ENCODE measurements at places on chromosomes 16 and 17.
A peak's percentile ranks its signal among the peaks of the same experiment; 100 is the strongest.

DNA sequence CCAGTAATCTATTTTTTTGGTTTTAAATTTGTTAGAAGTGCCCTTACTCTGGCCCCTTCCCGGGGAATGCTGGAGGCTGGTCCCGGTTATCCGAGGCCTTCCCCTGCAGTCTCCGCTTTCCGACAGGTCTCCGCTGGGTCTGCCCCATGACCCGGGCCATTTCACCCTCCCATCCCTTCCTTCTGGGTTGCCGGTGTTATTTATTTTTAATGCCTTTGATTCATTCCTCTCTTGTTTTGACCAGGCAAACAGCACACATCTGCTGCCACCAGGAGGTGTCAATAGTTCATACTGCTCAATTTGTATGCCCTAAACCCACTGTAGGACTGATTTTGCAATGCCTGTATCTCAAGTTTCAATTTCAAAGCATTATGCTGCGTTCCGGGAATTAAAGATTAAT, 113.2 kb upstream of the IRX5 start:
- no peak for DNase-seq

- DNase-seq = no peak
Observed at GRCh38 chr16:49473773-49474172, 100.2 kb downstream of the C16orf78 start.

DNA sequence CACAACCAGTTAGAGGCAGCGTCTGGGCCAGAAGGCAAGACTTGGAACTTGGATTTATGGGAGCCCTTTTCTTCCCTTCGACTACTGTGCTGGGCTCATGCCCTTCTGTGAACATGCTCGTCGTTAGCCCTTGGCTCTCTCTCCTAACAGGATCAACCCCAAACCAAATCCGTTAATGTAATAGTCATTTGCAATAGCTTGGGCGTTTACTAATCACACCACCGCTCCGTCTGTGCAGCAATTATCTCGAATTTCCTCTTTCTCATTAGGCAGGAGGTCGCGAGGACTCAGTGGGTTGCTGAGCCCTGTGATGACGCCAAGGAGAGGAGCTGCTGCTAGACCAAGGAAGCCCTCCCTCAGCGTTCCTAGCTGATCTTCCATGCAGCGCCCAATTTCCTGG, 114.7 kb downstream of the ENGASE start:
- no peak for DNase-seq

GRCh38 chr16:73025151-73025855, 22.6 kb downstream of the ZFHX3 start:
- DNase-seq = no peak

DNA sequence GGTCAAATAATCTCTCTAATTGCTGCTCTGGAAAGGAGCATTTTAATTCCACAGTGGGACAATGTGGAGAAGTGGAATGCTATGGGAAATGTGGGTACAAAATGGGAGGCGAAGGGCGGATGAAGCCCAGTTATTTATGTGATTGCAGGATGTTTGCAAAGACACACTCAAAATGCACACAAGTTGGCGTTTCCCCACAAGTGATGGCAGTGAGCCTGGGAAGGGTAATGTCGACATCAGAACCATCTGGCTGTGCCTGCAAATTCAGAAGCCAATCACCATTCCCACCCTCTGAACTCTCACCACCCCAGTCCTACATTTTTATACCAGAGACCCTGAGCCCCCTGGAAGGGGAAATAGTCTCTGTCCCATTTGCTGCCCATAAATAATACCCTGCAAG, 201.1 kb downstream of the SOX9 start:
- DNase-seq = no peak

- DNase-seq = peak; percentile 77
Observed at GRCh38 chr16:305916-306626, 23.1 kb downstream of the PDIA2 start.

DNA sequence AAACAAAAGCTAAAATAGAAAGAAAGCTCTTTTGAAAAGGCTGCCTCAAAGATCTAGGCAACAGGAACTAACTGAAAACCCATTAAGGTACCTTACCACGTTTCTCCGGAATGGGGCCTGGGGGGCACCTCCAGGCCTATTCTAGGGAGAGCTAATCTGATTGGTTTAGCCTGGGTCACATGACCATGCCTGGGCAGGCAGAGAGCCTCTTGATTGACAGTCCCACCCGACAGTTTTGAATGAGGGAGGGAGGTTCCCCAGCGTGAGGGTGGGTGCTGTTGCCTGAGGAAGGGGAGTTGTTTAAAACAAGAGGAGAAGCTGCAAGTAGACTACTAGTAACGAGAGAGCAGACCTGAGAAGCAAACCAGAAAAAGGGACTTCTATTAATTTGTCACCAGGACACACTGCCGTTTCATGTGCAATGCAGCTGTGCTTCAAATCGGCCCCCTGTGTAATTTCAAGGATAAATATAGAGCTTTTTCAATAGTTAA, 143.4 kb upstream of the HS3ST2 start:
- DNase-seq = no peak

DNA sequence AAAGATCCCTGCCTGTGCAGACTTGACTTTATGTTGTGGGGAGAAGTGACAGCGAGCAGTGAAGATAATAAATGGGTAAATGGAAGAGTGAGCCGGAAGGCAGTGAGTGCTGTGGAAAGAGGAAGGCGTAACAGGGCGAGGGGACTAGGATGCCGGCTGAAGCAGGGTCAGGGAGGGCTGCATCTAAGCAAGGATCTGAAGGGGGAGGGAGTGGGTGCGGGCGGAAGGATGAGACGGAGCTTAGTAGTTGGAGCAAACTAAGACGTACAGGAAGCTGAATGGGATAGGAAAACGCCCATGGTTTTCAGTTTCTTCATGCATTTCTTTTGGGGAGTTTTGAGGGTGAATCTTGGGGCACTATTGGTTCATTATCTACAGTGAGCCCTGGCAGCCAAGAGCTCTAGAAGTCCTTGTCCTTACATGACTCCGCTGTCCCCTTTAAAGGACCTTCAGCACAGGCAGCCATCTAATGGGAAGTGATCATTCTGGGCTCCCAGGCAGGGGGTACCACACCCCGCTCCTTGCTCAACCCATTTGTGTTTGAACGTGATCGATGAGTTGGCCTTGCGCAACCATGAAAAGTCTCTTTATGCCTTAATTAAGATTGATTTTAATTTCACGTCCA, 10.4 kb upstream of the NAT9 start:
- no peak for DNase-seq

- no peak for DNase-seq
Observed at GRCh38 chr17:71260366-71260940, 860.4 kb upstream of the SOX9 start.

GRCh38 chr16:14236401-14236800, 165.3 kb downstream of the MRTFB start:
- DNase-seq = no peak

GRCh38 chr16:29674188-29674587, 4.8 kb upstream of the QPRT start:
- DNase-seq = no peak

- no peak for DNase-seq
Observed at GRCh38 chr17:74324521-74324920, 1.5 kb upstream of the KIF19 start.

DNA sequence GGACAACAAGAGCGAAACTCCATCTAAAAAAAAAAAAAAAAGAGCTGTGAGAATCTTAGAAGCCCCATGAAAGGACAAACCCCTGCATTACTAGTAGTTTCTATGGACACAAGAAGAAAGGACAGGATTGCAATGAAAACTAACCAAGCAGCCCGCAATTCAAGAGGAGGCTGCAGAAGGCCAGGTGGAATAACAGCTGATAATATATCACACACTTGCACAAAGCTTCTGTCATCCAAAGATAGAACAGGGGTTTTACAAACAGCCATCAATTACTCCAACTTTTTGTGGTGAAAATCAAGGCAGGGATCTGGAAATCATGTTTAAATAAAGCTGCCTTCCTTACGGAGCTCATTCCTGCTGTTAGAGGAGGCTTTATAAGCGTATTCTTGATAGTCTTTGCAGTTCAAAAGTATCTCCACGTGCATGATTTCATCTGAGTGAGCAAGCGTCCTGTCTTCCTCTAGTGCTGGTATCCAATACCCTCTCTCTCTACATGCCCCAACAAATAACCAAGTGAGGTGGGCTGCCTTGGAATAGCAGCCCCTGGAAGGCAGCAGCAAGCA, 23.1 kb upstream of the TMEM94 start:
- DNase-seq = no peak

DNA sequence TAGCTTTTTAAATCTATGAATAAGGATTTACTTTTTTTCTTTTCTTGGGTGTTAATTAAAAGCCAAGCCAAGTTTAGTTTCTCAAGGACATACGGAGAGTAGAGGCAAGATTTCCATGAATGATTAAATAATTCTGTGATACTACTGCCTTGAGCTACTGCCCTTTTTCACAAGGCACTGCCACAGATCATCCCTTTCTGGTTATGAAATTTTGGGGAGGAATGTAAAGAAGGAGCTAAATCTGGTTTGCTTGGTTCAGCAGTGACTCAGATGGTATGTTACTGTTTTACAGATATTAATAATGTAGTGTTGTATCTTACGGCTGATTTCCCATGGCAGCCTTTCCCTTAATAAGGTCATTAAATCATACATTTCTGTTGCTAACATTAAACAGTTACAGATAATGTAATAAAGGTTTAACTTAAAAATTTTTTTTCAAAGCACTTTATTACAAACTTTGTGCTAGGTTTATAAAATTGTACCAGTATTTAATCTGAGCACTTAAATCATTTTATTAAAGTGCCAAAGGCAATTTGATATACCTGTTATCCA, 2.6 kb downstream of the WSB1 start:
- DNase-seq = no peak

DNA sequence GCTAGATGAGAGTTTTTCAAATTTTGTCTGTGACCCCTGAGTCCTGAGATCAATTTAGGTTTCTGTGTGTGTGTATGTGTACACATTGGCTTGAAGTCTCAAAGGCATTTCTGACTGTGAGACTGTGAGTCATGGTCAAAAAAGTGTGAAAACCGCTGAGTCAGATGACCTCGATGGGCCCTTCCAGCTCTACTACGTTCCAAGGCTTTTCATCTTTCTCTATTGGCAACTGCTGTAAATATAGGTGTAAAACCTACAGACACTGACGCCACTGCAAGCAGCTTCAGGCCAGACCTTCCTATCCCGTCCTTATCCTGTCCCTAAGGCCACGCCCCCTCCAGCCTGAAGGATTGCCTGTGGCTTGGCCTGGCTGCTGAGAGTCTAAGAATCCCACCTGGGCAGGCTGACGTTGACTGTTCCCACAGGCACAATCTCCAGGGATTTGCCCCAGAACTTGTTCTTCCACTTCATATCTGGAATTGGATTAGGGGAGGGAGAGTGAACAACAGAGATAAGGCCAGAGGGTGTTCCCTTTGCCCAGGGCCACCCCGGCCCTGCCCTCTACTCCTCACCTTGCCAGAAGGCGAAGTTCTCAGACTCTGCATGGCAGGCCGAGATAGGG, 11.3 kb downstream of the OSBPL7 start:
- no peak for DNase-seq

- DNase-seq = peak; percentile 84
Observed at GRCh38 chr16:23279721-23280153, 22.4 kb upstream of the SCNN1B start.

- no peak for DNase-seq
Observed at GRCh38 chr16:4940719-4941118, 3.8 kb upstream of the PPL start.

DNA sequence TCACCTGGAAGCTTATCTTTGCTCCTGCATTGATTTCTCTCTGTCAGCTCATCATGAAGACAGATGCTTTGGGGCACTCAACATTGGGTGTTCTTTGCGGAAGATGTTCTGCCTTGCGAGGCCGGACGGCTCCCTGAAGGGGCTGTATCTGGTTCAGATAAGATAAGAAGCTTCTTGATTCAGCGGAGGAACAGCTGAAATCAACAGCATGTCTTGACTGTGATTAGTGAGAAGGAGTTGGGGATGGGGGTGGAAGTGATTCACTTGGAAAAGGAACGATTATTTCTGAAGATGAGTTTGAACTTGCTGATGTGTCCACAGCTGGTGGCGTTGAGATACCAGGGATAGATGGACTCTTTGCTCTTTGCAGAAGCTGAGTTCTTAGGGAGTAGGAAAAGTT, 126.9 kb upstream of the WSCD1 start:
- DNase-seq = no peak

Data from NCI-H2107 (cell line).